ENCODE measurements at places on chromosomes 4 and X.
A peak's percentile ranks its signal among the peaks of the same experiment; 100 is the strongest.

DNA sequence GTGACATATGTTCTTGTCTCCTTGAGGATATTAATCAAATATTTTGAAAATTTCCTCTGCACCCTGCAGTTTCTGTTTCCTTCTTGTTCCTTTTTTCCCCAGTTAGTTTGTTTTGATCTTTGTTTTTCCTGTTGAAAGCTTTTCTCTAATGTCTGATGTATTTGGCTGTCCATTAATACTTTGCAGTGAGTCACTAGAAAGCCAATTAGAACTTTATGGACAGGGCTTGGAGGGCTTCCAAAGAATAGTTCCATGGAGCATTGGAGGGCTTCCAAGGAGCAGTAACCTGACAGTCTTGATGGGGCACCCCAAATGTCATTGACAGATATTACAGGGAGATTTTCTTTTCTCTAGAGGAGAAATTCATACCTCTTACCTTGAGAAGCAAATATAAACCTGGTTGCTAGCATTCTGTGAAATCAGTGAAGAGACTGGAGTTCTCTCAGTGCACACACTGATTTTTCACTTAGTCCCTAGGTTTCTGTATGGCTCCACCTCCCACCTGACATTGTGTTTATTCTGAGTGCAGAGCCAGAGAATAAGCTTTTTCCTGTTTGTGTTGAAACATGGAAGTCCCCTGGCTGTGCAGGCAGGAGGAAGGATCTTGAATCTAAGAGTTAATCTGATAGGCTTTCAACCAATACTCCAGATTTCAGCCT is 26.5 kb downstream of the SPARCL1 start:
- DNase-seq = no peak

DNA sequence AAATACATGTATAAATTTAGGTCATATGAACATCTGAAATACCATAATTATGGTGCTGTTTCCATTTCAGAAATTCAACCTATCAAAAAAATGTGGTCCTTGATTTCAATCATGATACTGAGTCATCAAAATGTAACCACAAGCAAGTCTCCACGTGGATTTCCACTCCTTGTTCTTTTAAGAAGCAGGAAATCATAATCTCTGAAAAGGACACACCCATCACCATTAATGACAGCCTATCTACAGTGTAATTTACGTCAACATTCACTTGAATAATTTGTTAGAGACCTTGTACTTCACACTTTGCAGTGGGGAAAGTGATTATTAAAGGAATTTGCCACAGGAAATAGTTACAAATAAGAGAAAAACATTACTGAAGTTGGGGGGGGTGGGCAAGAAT is 17.7 kb upstream of the SLC7A11 start:
- no peak for DNase-seq

GRCh38 chr4:41066049-41066448 is 148.3 kb downstream of the APBB2 start:
- DNase-seq = no peak

DNA sequence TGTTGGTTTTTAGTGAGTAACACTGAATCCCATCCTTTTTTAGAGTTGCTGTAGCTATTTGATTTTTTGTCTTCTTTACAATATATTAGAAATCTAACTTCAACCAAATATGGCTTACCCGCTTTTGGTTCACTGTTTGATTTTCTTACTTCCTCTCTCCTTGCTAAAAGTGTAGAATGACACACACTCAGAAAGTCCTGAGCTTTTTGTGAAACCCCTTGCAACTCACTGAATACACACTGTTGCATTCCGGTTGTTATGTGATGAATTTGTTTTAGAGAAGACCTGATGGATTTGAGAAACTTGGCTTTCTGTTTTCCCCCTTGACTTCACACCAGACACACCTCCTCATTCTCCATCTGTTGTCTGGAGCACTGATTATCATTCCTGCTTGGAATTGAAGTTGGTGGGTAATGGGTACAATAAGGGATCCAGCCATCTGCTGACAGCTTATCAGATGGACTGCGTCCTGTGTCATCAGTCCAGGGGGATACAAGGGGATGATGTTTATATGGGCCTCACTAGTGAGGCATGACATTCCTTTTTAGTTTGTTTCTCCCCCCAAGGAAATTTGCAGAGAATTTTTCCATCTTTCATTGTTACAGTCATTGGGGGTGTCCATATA is 5.2 kb downstream of the TMEM164 start:
- no peak for DNase-seq

GRCh38 chrX:56975611-56976010 is 19.7 kb downstream of the SPIN3 start:
- DNase-seq = no peak

DNA sequence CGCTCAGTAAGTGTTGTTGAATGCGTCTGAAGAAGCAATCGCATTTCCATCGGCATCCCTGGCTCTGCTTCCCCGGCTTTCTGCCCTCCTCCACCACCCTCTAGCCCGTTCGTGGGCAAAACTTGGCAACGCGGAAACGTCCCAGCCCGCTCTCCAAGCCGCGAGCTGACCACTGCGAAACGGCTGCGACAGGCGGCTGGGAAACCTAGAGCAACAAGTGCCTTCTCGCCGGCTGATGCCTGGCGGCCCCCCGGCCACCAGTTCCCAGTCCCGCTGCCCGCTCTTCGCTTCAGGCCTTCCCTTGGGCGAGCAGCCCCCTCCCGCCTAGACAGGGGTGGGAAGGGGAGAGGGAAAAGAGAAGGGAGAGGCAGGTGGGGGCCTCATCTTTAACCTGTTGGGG is 837 bp downstream of the CITED1 start:
- no peak for DNase-seq

DNA sequence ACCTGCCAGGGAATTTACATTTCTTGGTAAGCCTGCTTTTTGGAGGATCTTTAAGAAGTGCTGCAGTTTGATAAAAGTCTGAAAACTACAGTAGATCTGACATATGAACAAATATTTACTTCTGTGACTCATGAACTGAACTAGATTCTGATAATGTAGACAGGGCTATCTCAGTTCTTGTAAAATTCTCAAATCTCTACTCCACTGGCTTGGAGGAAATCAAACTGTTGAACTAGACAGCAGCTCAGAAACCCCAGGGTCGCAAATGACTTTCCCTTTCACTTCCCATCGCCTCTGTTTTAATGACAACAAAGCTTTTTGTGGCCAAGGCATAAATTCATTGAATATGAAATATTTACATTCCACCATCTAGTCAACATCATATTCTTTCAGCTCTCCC is 15.4 kb upstream of the OCIAD1 start:
- DNase-seq = no peak

DNA sequence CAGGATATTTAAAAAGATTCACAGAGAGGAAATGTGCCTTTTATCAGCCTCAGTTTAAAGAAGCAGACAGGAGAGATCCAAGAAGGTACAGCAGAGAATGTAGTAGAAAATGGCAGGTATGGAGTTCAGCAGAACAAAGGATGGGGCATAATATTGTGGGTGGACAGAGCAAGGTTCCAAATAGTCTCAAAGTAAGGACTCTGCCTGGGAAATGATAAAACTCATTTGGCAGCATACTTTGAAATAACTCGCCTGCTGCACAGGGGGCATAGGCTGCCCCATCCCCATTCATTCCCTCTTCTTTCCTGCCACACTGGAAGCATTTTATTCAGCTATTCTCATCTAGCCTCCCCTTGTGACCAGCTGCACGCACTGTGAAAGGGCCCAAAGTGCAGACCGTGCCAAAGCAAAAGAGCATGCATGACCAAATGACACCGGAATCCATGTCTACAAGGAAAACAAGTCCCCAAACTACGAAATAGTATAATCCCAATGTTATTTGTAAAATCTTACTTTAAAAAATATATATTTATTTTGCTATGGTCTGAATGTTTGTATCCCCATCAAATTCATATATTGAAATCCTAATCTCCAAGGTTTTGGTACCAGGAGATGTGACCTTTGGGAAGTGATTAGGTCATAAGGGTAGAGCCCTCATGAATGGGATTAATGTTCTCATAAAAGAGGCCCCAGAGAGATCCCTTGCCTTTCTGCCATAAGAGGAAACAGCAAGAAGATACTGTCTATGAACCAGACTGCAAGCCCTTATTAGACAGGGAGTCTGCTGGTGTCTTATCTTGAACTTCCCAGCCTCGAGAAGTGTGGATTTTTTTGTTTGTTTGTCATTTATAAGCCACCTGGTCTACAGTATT is 77.4 kb upstream of the PRSS48 start:
- DNase-seq = no peak

DNA sequence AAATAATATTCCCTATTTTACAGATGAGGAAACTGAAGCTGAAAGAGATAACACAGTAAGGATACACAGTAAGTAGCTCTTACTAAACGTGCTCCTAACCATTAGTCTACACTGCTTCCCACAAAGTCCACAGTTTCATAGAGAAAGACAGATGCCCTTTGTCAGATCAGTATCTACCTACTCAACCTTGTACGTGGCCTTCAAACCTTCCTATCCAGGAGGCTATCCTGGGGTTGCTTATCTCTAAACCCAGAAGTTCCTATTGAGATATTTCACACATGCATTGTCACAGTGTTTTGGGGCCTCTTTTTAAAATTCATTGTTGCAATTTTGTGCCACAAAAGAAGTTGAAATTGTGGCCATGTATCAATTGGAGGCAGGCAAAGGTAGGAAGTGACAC is 208.0 kb downstream of the ENOX2 start:
- no peak for DNase-seq

- DNase-seq = no peak
Observed at GRCh38 chr4:67674098-67674497, 26.9 kb downstream of the UBA6 start.

- no peak for DNase-seq
Observed at GRCh38 chr4:81256059-81256970, 41.3 kb upstream of the PRKG2 start.

- no peak for DNase-seq
Observed at GRCh38 chr4:164591666-164592065, 162.3 kb upstream of the SMIM31 start.

DNA sequence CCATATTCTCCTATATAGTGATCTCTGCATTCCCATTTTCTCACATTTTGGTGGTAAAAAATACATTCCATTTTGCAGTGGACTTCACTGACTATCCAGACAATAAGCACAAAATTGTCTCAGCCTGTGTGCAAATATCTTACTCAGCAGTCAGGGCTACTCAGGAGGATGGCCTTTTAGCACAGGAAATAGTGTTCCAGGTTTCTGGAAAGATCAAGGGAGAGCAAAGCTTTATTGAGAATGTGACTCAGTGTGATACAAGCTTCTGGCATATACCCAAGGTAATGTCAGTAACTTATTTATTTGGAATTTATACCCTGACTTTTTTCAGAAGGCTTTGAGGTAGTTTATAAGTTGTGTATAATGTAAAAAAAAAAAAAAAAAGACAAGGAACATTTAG is 233.4 kb downstream of the TEX13A start:
- DNase-seq = no peak

GRCh38 chr4:173434231-173434630 is 35.3 kb upstream of the SCRG1 start:
- DNase-seq = no peak

- no peak for DNase-seq
Observed at GRCh38 chrX:134608153-134608552, 50.1 kb downstream of the PLAC1 start.

GRCh38 chr4:143345356-143345755 is 8.7 kb downstream of the GAB1 start:
- DNase-seq = no peak

DNA sequence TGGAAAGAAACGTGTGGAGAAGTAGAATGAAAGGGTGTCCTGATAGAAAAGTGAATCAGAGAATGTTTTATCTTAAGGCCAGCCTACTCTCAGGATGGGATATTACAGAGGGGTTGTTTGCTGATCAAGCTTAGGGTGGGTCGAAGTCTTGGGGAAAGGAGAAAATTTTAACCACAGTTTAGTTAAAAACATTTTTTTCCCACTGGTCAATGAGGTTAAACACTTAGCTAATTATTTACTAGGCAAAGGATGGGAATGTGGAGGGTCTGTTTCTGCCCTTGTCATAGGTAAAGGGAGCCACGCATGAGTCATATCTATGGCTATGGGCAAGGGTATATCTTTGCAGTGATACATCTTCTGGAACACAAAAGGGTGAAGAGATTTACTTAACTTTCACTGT is 16.1 kb upstream of the SULT1E1 start:
- no peak for DNase-seq

GRCh38 chrX:40278340-40279090 is 180.8 kb upstream of the BCOR start:
- no peak for DNase-seq

DNA sequence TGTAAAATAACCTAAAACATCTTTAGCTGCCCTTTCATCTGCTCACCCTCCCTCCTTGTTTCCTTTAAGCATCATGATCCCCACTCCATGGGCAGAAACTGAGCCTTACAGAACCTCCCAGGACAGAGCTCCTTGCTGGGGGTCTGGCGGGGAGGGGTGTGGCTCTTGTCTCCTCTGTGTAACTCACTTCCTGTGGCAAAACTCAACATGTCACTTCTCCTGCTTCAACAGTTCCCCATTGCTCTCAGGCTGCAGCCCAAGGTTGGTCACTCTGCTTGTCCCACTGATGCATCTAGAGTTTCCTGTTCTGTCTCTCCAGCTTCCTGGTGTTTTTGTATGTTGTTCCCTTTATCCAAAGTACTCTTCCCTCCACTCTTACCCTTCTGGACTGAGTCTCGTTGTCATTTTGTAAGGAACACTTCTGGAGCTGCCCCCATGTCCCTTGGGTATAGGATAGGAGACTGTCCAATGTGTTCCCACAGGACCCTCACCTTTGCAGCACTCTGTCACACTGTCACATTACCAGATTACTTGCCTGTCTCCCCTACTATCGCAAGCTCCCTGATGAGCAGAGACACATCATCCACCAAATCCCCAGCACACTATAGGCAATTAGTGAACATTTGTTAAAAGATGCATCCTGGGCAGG is 19.6 kb downstream of the TMEM31 start:
- no peak for DNase-seq

- no peak for DNase-seq
Observed at GRCh38 chr4:158778156-158778711, 9.4 kb downstream of the FNIP2 start.

DNA sequence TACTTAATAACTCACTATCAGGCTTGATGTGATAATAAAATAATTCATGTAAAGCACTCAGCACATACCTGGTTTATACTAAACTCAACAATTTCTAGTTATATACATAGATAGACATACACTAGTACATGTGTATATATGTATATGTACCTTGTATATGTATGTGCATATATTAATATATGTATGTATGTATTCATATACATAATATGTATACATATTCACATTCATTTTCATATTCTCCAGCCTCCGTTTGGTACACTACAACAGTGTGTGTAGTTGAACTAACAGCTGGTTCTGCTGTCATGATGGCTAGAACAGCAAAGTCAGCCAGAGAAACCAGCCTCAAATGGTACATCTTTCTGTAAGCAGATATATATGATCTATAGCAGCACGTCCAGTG is 670.1 kb downstream of the RPA4 start:
- no peak for DNase-seq

DNA sequence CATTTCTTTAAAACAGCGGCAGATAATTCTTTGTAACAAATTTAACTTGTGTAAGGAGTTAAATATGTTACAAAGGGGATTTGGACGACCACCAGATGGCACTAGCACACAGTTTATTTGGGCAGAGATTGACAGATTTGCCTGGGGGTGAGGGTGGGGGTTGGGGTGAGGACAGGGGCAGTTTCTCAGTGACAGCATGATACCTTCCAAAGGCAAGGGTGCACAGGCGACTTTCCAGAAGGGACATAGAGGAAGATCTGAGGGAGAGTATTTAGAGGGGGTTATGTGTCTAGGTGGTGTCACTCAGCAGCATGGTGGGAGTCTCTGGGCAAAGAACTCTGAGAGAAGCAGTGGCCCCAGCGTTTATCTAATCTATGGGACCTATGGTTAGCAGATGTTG is 9.6 kb upstream of the TMA16 start:
- DNase-seq = peak; percentile 17

- peak; percentile 16 for DNase-seq
Observed at GRCh38 chrX:16239211-16239610, 71.9 kb downstream of the MAGEB17 start.

- DNase-seq = no peak
Observed at GRCh38 chr4:20203508-20203907, 48.2 kb upstream of the SLIT2 start.

Measured in hepatic stellate cell (primary cell).